ENCODE measurements at places on chromosomes 3 and 15.

- no peak for DNase-seq
These were observed 5.6 kb downstream of the IL17RE start for GRCh38 chr3:9908286-9908685.

GRCh38 chr15:40070166-40070557, 31.2 kb upstream of the SRP14 start:
- DNase-seq: no peak

DNA sequence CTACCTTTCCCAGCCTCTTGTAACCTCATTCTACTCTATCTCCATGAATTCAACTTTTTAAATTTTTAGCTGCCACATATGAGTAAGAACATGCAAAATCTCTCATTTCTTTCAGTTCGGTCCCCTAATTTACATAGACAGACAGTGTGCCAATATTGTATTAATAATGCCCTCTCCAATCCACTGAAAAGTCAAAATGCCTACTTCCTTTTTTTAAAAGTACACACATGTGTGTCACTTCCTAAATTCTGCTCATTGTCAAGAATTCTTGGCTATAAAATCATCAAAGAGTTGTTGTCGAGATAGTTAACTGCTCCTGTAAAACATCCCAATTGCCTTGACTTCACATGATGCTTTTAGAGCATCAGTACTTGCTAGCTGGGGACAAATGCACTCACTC, 84.2 kb upstream of the IL12A start:
- DNase-seq: no peak

- no peak for DNase-seq
These were observed 329.6 kb upstream of the RGMA start for GRCh38 chr15:93418566-93418965.

- DNase-seq: no peak
These were observed 2.6 kb downstream of the TIMMDC1 start for GRCh38 chr3:119500901-119501300.

Measured in HuH-7 (cell line).